CD4-positive, alpha-beta T cell treated with Interleukin-15 for 4 hours (primary cell): ENCODE measurements at places on chromosomes 4 and X.
A peak's percentile ranks its signal among the peaks of the same experiment; 100 is the strongest.

DNA sequence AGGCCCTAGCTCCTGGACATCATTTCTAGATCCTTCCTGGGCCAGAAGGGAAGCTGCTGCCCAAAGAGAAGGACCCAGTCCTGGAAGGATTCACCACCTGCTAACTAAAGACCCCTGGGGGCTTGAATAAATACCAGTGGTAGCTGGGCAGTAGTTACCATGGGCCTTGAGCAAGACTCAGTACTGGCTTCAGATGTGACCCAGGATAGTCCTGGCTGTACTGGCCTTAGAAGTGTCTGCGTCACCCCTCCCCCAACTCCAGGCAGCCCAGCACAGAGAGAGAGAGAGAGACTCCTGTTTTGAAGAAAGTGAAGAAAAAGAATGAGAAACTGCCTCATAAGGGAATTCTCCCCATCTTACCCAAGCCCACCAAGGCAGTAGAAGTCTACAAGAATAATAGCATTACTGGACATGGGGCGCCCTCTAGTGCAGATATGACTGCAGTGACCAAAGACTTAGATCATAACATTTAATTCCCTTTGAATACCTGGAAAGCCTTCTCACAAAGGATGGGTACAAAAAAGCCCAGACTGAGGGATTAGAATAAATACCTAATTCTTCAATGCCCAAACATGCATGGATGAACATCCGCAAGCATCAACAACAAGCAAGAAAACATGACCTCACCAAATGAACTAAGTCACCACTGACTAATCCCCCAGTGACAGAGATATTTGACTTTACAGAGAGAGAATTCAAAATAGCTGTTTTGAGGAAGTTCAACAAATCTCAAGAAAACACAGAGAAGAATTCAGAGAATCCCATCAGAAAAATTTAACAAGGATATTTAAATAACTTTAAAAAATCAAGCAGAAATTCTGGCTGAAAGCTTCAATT lies 171.8 kb downstream of the HNRNPD start:
- peak; percentile 40 for DNase-seq

GRCh38 chrX:118864063-118864635 lies 40.5 kb downstream of the ZCCHC12 start:
- no peak for DNase-seq

DNA sequence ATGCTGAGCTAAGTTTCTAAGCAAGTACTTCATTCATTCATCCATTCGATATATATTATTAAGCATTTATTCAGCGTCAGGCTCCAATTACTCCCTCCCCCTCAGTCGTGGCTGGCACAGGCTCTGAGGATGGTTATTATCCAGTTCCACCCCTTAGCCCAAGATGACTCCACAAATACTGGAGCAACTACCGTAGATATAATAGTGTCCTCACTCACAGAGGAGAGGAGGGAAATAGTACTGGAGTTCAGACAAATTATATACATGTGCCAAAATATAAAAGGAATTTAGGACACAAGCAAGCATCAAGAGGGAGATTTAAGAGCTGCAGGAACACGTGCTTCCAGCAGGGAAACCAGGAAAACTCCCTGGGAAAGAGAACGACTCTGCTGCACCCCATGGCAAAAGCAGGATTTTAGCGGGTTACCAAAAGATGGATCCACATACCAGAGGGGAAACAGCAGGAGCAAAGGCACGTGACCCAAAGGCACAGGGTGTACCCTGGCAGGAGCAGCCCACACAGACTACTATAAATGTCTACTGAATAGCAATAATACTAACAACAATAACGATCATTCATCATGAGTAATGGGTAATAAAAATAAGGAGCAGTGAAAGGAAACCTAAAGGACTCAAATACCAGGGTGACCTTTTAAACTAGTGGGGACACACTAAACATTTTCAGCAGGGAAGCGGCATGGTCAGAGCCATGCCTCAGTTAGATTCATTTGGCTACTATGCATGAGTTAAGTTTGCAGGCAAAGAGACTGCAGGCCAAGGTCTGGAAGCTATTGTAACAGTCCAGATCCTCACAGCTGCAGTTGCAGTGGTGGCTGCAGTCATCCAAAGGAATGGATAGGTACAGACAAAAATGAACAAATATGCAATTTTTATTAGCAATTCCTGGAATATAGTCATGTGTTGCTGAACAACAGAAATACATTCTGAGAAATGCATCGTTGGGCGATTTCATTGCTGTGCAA lies 153.7 kb downstream of the APBB2 start:
- DNase-seq: no peak

- DNase-seq: no peak
These were observed 660.6 kb upstream of the TENM3 start for GRCh38 chr4:181582595-181582994.

- peak; percentile 11 for DNase-seq
These were observed 848 bp downstream of the ACSL4 start for GRCh38 chrX:109732017-109732801.

DNA sequence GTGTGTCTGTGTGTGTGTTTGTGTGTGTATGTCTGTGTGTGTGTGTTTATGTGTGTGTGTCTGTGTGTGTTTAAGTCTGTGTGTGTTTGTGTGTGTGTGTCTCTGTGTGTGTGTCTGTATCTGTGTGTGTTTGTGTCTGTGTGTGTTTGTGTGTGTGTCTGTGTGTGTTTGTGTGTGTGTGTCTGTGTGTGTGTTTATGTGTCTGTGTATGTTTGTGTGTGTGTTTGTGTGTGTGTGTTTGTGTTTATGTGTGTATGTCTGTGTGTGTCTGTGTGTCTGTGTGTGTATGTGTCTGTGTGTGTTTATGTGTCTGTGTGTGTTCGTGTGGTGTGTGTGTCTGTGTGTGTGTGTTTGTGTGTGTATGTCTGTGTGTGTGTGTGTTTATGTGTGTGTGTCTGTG lies 11.4 kb downstream of the IL9R start:
- no peak for DNase-seq

GRCh38 chr4:22389240-22389870 lies 126.5 kb downstream of the ADGRA3 start:
- no peak for DNase-seq

- no peak for DNase-seq
These were observed 349.3 kb upstream of the KLF3 start for GRCh38 chr4:38314663-38315062.

DNA sequence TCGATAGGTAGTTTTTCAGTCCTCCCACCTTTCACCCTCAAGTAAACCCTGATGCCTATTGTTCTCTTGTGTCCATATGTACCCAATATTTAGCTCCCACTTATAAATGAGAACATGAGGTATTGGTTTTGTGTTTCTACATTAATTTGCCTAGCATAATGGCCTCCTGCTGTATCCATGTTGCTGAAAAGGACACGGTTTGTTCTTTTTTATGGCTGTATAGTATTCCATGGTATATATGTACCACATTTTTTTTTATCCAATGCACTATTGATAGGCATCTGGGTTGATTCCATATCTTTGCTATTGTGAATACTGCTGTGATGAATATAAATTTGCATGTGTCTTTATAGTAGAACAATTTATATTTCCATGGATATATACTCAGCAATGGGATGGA lies 199.2 kb downstream of the RAB28 start:
- DNase-seq: no peak

DNA sequence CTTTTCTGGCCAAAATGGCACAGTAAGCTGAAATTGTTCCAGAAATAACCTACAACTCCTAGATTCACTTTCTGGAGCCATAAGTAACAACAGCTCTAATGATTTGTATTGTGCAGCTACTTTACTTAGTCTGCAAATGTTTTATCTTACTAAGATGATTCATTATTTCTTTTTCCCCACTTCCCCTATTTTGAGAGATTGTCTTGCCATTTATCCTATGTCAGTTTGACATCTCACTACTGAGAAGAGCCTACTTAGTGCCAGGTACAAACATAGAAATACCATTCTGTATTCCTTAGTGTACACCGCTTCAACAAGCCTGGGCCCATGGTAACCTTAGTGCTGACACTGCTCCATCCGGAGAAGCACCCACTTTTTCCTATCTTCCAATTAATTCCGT lies 13.8 kb upstream of the STK26 start:
- no peak for DNase-seq

GRCh38 chr4:142021181-142021580 lies 384.8 kb downstream of the IL15 start:
- DNase-seq: no peak

DNA sequence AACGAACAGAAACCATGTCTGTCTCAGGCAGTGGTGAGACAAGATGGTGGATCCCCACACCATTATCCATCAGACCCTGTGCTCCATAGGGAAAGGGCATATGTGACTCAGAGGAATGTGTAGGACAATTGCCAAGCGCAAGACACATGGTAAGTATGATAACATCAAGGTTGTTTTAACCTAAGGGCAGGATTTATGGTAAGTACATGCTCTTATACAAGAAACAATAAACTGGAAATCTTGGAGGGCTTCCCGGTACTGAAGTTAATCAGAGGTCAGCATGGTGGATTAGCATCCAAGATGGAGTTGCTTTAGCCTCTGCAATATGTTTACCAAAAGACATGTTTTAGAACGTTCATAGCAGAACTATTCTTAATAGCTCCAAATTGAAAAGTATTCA lies 355.0 kb downstream of the PPP1R2C start:
- DNase-seq: no peak

DNA sequence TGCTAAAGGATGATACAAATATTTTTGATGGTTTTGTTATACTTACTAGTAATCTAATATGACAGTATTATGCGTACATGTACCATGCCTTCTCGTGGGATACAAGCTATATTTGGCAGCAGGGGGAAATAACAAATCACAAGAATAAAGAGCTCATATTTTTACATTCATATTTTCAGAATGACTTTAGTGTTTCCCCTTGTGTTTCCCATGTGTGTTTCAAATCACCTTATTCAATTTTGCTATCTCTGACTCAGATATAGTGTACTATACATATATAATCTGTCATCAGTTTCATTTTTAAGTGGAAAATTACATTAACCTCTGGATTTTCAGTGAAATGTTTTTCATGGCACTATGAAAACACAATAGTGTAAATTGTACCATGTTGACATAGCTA lies 146.8 kb downstream of the RPA4 start:
- no peak for DNase-seq

DNA sequence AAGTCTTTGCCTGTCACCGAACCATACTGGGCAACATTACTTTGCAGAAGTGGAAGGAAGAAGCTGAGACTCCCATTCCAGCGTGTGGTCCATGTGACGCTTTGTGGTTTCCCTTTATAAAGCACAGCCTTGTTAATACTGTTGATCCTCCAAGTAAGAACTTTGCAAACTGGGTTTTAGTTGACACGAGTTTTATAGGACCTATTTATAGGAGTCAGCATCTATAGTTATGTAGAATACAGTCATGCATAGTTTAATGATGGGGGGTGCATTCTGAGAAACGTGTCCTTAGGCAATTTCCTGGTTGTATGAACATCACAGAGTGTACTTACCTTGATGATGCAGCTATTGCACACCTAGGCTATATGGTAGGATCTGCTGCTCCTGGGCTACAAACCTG lies 1879.4 kb upstream of the TENM3 start:
- no peak for DNase-seq

DNA sequence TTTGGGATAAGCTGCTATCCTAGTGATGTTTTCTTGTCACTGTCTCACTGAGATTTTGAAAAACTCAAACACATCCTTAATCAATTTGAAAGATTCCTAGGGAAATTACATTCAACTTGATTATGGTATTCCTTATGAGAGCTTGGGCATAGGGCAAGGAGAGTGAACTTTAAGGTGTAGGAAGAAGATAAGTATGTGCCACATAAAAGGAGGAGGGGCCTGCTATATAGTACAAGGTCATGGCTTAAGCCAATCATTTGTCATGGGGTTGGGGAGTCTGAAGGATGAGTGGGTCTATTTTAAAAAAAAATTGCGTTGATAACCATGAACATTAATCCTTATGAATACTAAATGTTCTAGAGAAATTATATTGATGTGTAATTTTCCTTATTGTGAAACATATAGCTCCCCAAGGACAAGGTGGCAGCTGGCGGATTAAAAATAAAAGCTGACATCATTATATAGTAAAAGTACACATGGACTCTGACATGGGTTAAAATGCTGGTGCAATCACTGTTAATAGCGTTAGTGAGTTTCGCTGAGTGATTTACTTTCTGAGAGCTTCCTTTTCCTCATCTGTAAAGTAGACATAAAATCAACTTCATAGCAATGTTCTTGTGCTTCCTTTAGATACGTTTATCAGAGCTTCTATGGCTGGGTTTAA lies 17.4 kb downstream of the GALNT7 start:
- DNase-seq: no peak

DNA sequence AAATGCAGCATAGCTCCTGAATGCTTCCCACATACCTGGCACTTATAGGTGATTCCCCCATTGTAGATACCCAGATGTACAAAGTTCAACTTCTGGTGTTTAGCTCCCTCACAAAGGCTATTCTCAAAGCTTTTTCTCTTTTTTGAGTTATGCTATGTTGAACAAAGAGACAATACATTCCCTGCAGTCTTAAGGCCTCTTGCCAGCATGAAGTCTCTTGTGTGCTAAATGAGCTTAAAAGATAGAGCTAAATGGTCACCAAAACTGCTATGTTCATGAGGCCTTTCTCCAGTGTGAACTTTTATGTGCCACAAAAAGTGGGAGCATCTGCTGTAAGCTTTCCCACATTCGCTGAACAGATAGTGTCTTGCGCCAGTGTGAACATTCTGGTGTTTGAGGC lies 111.2 kb upstream of the TMEM47 start:
- DNase-seq: no peak

GRCh38 chr4:108360754-108361445 lies 192.2 kb upstream of the LEF1 start:
- DNase-seq: no peak

GRCh38 chr4:93658443-93658842 lies 170.1 kb upstream of the ATOH1 start:
- no peak for DNase-seq

DNA sequence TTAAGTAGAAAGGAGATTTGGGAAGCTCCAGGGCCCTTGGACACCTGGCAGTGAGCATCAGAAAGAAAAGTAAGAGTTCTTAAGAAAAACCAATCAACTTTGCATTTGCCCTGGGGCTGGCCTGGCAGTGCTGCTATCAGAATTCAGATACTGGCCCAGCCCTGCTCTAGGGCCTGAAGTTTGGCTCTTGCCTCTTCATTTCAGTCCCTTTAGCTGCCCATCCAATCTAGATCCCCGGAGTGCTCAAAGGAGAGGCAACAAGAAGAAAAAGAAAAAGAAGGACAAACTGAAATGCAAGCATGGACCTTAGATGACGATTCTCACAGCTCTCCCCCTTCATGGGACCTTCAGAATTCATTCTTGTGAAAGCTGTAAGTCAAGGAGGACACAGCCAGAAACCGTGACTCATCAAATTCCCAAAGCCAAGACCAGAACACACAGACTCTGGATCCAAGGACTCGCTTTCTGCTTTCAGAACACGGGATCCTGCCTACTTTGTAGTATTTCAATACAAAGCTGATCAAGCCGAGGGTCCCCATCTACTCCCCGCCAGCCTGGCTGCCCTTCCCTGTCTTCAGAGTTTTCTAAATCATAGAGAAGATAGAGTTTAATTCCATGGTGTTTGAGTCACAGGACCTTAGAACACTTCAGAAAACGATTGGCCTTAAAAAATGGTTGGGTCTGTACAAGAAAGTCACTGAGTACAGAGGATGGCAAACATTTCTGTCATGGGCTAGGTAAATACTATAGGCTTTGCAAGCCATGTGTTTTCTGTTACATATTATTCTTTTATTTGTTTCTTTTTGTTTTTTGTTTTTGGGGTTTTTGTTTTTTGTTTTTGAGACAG lies 103.7 kb downstream of the RBM47 start:
- no peak for DNase-seq
